Mesenchymal stem cell (in vitro differentiated cells and primary cell): ENCODE measurements at places on chromosomes 5 and 9.

DNA sequence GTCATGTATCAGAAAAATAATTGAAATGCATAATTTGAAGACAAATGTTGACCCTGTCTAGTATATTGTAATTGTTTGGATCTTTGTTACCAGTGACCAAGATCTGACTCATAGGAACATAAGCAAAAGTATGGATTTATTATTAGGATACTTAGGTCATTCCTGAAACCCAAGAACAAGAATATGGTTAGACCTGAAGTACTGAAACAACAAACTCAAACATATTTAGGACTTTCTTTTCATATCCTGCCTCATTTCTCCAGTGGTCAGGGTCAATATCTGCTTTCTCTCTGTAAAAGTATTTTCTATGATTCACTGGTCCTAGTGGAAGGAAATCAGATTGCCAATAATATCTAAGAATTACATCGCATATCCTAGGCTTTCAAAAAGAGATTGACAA, 1937.1 kb upstream of the WWC1 start:
- H3K36me3 ChIP-seq, result no peaks in the 10 kb centered on the region
- no peaks in the 10 kb centered on the region for H3K27me3 ChIP-seq
- H3K4me3 ChIP-seq, result no peak overlapping the region
- no peak overlapping the region for H3K27ac ChIP-seq
- H3K4me1 ChIP-seq, result no peaks in the 10 kb centered on the region

GRCh38 chr5:16391858-16392649, 73.5 kb downstream of the ZNF622 start:
- DNase-seq, result no peak
- H3K27ac ChIP-seq, result no peak overlapping the region
- no peaks in the 10 kb centered on the region for H3K27me3 ChIP-seq
- no peaks in the 10 kb centered on the region for H3K4me1 ChIP-seq
- no peaks in the 10 kb centered on the region for H3K36me3 ChIP-seq

DNA sequence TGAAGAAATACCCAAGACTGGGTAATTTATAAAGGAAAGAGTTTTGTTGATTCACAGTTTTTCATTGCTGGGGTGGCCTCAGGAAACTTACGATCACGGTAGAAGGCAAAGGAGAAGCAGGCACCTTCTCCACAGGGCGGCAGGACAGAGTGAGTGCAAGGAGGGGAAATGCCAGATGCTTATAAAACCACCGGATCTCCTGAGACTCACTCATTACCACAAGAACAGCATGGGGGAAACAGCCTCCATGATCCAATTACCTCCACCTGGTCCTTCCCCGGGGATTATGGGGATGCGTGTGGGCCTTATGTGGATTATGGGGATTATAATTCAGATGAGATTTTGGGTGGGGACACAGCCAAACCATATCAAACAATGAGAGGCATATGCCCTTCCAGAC, 18.5 kb upstream of the RORB start:
- H3K27me3 ChIP-seq, result no peaks in the 10 kb centered on the region
- H3K36me3 ChIP-seq, result no peaks in the 10 kb centered on the region
- no peak overlapping the region for H3K27ac ChIP-seq
- H3K4me3 ChIP-seq, result no peak overlapping the region

GRCh38 chr5:151383011-151383410, 35.7 kb upstream of the SLC36A2 start:
- H3K4me1 ChIP-seq, result peaks cover 1% of the 10 kb centered on the region
- H3K27me3 ChIP-seq, result peaks cover 11% of the 10 kb centered on the region
- no peak for DNase-seq
- H3K36me3 ChIP-seq, result no peaks in the 10 kb centered on the region
- no peak overlapping the region for H3K27ac ChIP-seq
- no peak overlapping the region for H3K4me3 ChIP-seq

- H3K27me3 ChIP-seq, result no peaks in the 10 kb centered on the region
- H3K4me1 ChIP-seq, result no peaks in the 10 kb centered on the region
- peaks cover 7% of the 10 kb centered on the region for H3K36me3 ChIP-seq
- H3K4me3 ChIP-seq, result no peak within 1 kb of the TSS
- H3K27ac ChIP-seq, result no peak within 1 kb of the TSS
- DNase-seq, result no peak
These were observed at the start of gene POU5F2 for GRCh38 chr5:93741136-93741811. Gene POU5F2 (minus strand): TSS chr5:93741600. CDS start chr5:93741563, 37 bp downstream.

DNA sequence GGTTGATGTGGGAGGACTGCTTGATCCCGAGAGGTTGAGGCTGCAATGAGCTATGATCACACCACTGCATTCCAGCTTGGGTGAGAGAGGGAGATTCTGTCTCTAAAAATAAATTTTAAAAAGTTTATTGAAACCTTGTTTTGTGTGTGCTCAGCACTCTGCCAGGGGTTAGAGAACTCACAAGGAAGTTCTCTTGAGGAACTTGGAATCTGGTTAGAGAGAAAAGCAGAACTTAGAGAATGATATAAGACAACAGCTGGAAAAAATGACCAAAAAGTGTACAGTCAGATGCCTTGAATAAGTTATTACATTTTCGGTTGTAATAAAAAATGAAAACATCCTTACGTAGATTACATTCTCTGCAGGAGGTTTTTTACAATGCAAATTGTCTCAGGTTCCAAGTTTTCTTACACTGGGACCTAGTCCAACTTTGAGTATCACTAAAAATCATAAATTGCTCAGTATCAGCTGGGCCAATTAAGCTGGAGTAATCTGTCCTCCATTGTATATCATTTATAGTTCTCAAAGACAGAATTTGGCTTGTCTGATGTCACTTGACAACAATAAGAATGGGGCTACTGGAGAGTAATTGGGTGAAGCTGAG, 21.7 kb upstream of the TENT2 start:
- no peaks in the 10 kb centered on the region for H3K4me1 ChIP-seq
- no peaks in the 10 kb centered on the region for H3K27me3 ChIP-seq
- H3K36me3 ChIP-seq, result no peaks in the 10 kb centered on the region
- no peak for DNase-seq

- DNase-seq, result no peak
- H3K27ac ChIP-seq, result no peak overlapping the region
- no peaks in the 10 kb centered on the region for H3K4me1 ChIP-seq
- peaks cover 37% of the 10 kb centered on the region for H3K36me3 ChIP-seq
- H3K27me3 ChIP-seq, result no peaks in the 10 kb centered on the region
- H3K4me3 ChIP-seq, result no peak overlapping the region
These were observed 54.1 kb downstream of the ABLIM3 start for GRCh38 chr5:149195337-149195887.

GRCh38 chr5:43037636-43038495, 2.3 kb downstream of the ANXA2R start:
- H3K4me3 ChIP-seq, result peak overlapping the region; percentile 89
- peak; percentile 62 for DNase-seq

DNA sequence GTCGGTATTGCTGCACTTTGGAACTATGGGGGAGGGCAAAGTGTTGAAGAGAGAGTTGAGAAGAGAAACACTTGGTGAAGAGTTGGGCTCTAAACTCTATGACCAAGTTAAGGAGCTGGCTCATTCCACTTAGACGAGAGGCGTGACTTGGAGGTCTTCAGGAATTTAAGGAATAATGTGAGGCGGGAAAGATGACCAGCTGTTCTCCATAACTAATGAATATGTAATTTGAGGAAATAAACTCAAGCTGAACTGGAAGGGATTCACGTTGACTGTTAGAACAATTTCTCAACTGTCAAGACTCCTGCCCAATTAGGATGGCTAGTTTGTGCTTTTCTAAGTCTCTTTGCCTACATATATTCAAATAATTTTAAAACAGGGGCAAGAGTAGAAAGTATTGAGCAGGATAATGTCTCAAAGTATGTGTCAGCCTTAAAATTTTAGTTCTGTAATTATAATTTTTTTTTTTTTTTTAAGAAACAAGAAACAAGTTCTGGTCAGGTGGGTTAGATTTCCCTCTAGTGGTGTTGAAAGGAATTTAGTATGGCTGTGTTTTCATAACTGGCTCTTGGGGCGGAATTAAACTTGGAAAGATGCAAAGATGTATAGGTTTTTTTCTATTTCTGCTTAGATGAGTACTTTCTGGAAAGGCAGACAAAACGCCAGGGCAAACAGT, 33.4 kb downstream of the TMEM252 start:
- H3K27ac ChIP-seq, result no peak overlapping the region
- no peak overlapping the region for H3K4me3 ChIP-seq
- peak; percentile 41 for DNase-seq
- H3K36me3 ChIP-seq, result no peaks in the 10 kb centered on the region

GRCh38 chr9:16575142-16575985, 295.1 kb downstream of the BNC2 start:
- no peaks in the 10 kb centered on the region for H3K27me3 ChIP-seq
- H3K4me3 ChIP-seq, result no peak overlapping the region
- peaks cover 4% of the 10 kb centered on the region for H3K4me1 ChIP-seq
- peaks cover 15% of the 10 kb centered on the region for H3K36me3 ChIP-seq

DNA sequence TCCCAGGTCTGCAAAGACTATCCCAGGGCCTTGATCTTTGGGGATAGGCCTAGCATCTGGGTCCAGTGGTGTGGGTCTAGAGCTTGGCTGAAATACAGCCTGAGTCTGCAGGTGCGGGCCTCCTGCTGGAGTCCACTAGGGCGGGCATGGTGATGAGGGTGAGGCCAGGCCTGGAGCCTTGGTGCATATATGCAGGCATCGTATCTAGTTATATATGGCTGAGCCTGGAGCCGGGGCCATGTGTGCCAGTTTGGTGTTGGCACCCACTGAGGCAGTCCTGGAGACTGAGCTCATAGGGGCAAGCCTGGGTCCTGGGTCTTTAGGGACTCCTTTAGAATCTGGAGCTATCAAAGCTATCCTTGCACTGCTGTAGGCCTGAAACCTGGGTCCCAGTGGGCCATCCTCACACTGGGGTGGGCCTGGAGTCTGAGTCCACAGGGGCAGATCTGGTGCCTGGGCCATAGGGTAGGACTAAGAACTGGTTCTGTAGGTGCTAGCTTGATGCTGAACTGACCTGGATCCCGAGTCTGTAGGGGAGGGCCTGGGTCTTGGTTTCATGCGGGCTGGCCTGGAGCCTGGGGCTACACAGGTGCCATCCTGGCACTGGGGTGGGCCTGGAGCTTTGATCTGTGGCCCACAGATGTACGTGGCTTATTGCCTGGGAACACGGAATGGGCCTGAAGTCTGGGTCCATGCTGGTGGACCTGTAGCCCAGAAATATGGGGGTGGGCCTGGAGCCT, 346.5 kb upstream of the MEF2C start:
- H3K4me1 ChIP-seq, result no peaks in the 10 kb centered on the region
- H3K27ac ChIP-seq, result no peak overlapping the region
- H3K27me3 ChIP-seq, result no peaks in the 10 kb centered on the region

DNA sequence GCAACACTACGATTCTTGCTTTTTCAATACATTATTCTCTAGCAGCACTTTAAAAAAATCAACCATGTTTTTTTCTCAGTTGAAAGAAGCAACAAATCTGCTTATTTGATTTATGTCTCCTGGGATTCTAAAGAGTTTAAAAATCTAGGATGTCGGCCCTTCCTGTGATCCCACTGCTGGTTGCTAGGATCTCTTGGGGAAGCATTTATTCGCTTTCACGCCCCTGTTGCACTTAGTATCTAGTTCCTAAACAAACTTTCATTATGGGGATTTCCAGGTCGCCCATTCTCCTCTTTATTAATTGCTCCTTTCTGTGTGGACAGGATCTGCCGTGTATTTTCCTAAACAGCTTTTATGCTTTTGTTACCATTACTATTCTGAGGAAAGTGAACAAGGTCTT, 313.5 kb downstream of the AGTPBP1 start:
- no peak overlapping the region for H3K4me3 ChIP-seq
- no peaks in the 10 kb centered on the region for H3K36me3 ChIP-seq
- peaks cover 1% of the 10 kb centered on the region for H3K4me1 ChIP-seq
- DNase-seq, result no peak
- peaks cover 14% of the 10 kb centered on the region for H3K27me3 ChIP-seq
- H3K27ac ChIP-seq, result no peak overlapping the region

DNA sequence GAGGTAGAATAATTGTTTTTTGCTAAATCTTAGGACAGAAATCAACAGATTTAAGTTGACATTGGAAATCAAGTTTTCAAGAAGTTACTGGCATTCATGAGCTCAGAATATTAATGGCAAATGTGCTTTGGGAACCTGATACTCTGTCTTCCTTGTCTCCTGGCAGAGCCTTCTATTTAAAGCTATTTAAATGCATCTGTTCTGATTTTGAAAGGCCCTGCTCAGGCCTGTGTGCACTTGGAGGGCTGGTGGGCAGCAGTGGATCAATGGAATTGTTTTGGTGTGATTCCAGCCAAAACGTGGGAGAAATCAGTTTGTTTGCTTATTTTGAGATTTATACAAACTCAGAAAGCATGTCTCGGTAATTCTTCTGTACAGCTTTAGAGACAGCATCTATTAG, 38.5 kb downstream of the FBXL7 start:
- DNase-seq, result no peak
- H3K36me3 ChIP-seq, result no peaks in the 10 kb centered on the region
- H3K27me3 ChIP-seq, result no peaks in the 10 kb centered on the region
- no peaks in the 10 kb centered on the region for H3K4me1 ChIP-seq
- H3K4me3 ChIP-seq, result no peak overlapping the region

GRCh38 chr9:130430232-130430631, 14.5 kb upstream of the ASS1 start:
- DNase-seq, result no peak
- H3K27ac ChIP-seq, result no peak overlapping the region
- no peak overlapping the region for H3K4me3 ChIP-seq
- peaks cover 24% of the 10 kb centered on the region for H3K27me3 ChIP-seq
- H3K4me1 ChIP-seq, result peaks cover 38% of the 10 kb centered on the region

GRCh38 chr5:166499447-166500240, 1791.8 kb upstream of the WWC1 start:
- H3K36me3 ChIP-seq, result no peaks in the 10 kb centered on the region
- H3K4me1 ChIP-seq, result no peaks in the 10 kb centered on the region
- no peak overlapping the region for H3K4me3 ChIP-seq
- no peaks in the 10 kb centered on the region for H3K27me3 ChIP-seq
- DNase-seq, result peak; percentile 16

DNA sequence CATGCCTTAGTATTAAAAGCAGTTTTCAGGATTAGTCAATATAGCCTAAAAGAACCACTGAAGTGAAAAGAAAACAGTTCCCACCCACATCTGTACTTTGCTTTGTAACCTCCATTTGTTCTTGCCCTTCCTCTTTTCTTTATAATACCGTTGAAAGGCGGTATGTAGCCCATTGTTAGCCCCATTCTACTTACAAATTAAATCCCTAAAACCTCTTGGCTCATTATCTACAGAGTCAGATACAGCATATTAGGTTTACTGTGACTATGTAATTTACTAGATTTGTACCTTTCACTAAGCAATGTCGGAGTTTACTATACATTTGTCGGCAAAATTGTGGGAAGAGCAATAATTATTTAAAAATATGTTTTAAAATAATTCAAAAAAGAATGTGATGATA, 17.3 kb downstream of the ALDH1A1 start:
- no peaks in the 10 kb centered on the region for H3K36me3 ChIP-seq
- no peak for DNase-seq
- H3K27ac ChIP-seq, result no peak overlapping the region
- H3K4me1 ChIP-seq, result no peaks in the 10 kb centered on the region
- H3K27me3 ChIP-seq, result no peaks in the 10 kb centered on the region
- H3K4me3 ChIP-seq, result no peak overlapping the region

- H3K36me3 ChIP-seq, result no peaks in the 10 kb centered on the region
- no peaks in the 10 kb centered on the region for H3K27me3 ChIP-seq
- no peaks in the 10 kb centered on the region for H3K4me1 ChIP-seq
- no peak overlapping the region for H3K4me3 ChIP-seq
These were observed 2.8 kb downstream of the CCDC152 start for GRCh38 chr5:42759456-42759855.

- H3K36me3 ChIP-seq, result no peaks in the 10 kb centered on the region
- H3K4me3 ChIP-seq, result no peak overlapping the region
- peak; percentile 89 for DNase-seq
- peak overlapping the region; percentile 97 for H3K27ac ChIP-seq
- H3K4me1 ChIP-seq, result peaks cover 8% of the 10 kb centered on the region
These were observed 594.6 kb upstream of the BRINP1 start for GRCh38 chr9:119963798-119964372.

- no peak overlapping the region for H3K27ac ChIP-seq
- H3K4me3 ChIP-seq, result no peak overlapping the region
- no peak for DNase-seq
- peaks cover 3% of the 10 kb centered on the region for H3K27me3 ChIP-seq
- H3K4me1 ChIP-seq, result no peaks in the 10 kb centered on the region
These were observed 68.8 kb upstream of the NTRK2 start for GRCh38 chr9:84600739-84601138.
